Memory B cell (primary cell): ENCODE measurements at places on chromosomes 5 and 9.

DNA sequence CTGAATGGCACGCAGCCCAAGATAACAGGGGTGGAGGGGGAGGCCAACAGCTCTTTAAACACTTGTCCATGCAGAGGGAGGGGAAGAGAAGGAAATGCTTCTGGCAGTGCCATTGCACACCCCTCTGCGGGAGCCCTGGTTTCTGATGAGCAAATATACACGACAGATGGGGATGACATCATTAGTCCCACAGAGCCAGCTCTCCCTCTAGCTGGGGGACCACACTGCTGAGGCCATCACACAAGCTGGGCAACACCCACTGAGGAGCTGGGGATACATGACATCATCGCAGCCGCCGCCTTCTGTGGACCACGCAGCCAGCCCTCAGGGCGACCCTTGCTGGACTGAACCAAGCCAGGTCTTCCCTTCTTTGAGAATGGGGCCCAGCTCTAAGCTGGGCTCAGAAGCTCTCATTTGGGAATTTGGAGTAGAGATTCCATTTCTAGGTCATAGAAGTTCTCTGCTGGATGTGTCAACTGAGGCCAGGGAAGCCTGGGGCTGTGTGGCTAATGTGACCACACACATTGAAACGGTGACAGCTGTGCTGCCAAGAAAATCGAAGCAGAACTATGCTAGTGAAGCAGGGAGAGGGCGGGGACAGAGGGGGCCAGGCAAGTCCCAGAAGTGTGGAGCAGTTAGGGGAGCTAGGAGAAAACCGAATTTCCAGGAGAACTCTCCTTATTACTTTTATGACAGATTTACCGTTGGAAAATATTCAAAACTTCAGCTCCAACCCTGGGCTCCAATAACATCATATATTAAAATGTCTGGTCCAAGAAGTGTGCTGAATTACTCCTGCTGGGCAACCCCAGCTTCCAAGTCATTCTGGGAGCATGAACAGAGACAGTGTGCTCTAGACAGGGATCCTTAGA, 79.5 kb downstream of the PRRT1B start:
- peaks cover 32% of the 10 kb centered on the region for H3K4me1 ChIP-seq
- H3K36me3 ChIP-seq: peaks cover 31% of the 10 kb centered on the region
- peak overlapping the region; percentile 78 for H3K27ac ChIP-seq
- H3K27me3 ChIP-seq: no peaks in the 10 kb centered on the region
- no peak overlapping the region for H3K4me3 ChIP-seq
- no peak for DNase-seq

GRCh38 chr5:78765756-78766411, 117.3 kb upstream of the LHFPL2 start:
- H3K36me3 ChIP-seq: peaks cover 3% of the 10 kb centered on the region
- no peak overlapping the region for H3K4me3 ChIP-seq
- H3K4me1 ChIP-seq: peaks cover 27% of the 10 kb centered on the region

GRCh38 chr9:121620777-121621449, 30.5 kb upstream of the DAB2IP start:
- no peaks in the 10 kb centered on the region for H3K36me3 ChIP-seq
- H3K4me1 ChIP-seq: peaks cover 3% of the 10 kb centered on the region
- H3K4me3 ChIP-seq: no peak overlapping the region
- no peak for DNase-seq

DNA sequence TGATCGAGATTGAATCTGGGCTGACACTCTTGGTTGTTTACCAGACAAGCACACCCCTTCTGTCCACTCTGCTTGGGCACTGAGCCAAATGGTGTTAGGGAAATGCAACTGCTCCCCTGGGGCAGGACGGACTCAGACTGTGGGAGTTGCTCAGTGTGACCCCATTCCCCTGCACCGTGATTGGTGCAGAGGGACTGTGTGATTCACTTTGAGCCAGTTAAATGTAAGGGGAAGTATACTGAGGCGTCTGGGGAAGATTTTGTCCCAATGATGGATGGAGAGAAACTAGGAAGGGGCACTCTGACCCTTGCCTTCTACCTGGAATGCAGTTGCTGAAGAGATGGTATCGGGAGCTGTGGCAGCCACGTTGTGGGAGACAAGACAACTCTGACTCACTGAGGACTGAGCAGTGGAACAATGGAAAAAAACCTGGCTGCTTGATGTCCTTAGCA, 196.0 kb upstream of the ANKRD55 start:
- H3K27ac ChIP-seq: no peak overlapping the region
- DNase-seq: no peak
- H3K4me3 ChIP-seq: no peak overlapping the region
- H3K27me3 ChIP-seq: no peaks in the 10 kb centered on the region
- H3K36me3 ChIP-seq: peaks cover 2% of the 10 kb centered on the region
- peaks cover 16% of the 10 kb centered on the region for H3K4me1 ChIP-seq

DNA sequence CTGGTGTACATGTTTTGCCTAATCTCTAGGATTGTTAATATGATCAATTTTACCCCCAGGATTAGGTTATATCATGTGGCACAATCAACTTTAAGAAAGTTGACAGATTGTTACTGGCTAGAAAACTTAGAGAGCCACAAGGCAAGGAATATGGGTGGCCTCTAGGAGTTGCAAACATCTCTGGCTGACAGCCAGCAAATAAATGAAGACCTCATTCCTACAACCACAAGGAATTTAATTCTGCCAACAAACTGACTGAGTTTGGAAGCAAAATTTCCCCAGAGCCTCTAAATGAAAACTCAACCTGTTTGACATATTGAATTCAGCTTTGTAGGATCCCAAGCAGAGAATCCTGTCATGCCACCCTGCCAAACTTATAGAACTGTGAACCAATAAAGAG, 196.4 kb upstream of the PTGER4 start:
- no peaks in the 10 kb centered on the region for H3K27me3 ChIP-seq
- no peaks in the 10 kb centered on the region for H3K36me3 ChIP-seq
- DNase-seq: no peak
- no peak overlapping the region for H3K4me3 ChIP-seq
- peaks cover 29% of the 10 kb centered on the region for H3K4me1 ChIP-seq

- H3K4me3 ChIP-seq: no peak overlapping the region
- DNase-seq: no peak
- peaks cover 8% of the 10 kb centered on the region for H3K27me3 ChIP-seq
- no peaks in the 10 kb centered on the region for H3K4me1 ChIP-seq
Observed at GRCh38 chr9:88938189-88938588, 53.1 kb upstream of the S1PR3 start.

- peaks cover 5% of the 10 kb centered on the region for H3K27me3 ChIP-seq
- no peaks in the 10 kb centered on the region for H3K36me3 ChIP-seq
- H3K4me1 ChIP-seq: no peaks in the 10 kb centered on the region
Observed at GRCh38 chr9:94632737-94633136, 6.6 kb downstream of the FBP1 start.

GRCh38 chr9:134318941-134319305, 7.3 kb upstream of the RXRA start:
- H3K27ac ChIP-seq: no peak overlapping the region
- no peak for DNase-seq
- H3K4me1 ChIP-seq: peaks cover 3% of the 10 kb centered on the region

- H3K27ac ChIP-seq: no peak overlapping the region
- peaks cover 2% of the 10 kb centered on the region for H3K27me3 ChIP-seq
- H3K4me1 ChIP-seq: no peaks in the 10 kb centered on the region
- no peak overlapping the region for H3K4me3 ChIP-seq
- H3K36me3 ChIP-seq: no peaks in the 10 kb centered on the region
Observed at GRCh38 chr5:155575861-155576260, 562.3 kb downstream of the KIF4B start.

GRCh38 chr5:146877178-146877681, 1.3 kb downstream of the PPP2R2B start:
- H3K4me3 ChIP-seq: no peak overlapping the region
- H3K36me3 ChIP-seq: no peaks in the 10 kb centered on the region
- no peak for DNase-seq

GRCh38 chr5:2740051-2740875, 11.2 kb downstream of the IRX2 start:
- H3K4me3 ChIP-seq: no peak overlapping the region
- H3K27me3 ChIP-seq: peaks cover 10% of the 10 kb centered on the region
- no peaks in the 10 kb centered on the region for H3K36me3 ChIP-seq
- no peaks in the 10 kb centered on the region for H3K4me1 ChIP-seq
- no peak overlapping the region for H3K27ac ChIP-seq
- no peak for DNase-seq

- H3K36me3 ChIP-seq: no peaks in the 10 kb centered on the region
- peaks cover 28% of the 10 kb centered on the region for H3K27me3 ChIP-seq
- H3K4me3 ChIP-seq: no peak overlapping the region
- H3K4me1 ChIP-seq: peaks cover 7% of the 10 kb centered on the region
- no peak for DNase-seq
- H3K27ac ChIP-seq: no peak overlapping the region
Observed at GRCh38 chr5:127293373-127293772, 2.8 kb downstream of the MEGF10 start.

DNA sequence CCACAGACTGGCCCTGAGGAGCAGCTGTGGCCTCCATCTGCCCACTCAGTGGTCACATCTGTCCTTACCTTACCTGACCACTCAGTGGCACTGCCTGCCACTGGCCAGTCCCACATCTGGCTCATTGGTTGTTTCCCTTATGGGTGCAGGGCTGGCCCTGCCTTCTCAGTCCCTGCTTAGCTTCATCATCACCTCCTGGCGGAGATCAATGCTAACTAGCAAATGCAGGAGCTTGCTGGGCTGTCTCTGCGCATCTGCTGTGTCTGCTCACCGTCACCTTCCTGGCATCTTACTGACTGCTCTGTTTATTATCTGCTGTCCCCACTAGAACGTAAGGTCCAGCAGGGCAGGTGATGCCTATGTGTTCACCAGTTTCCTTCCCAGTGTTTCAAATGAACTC, 356.9 kb downstream of the SEMA5A start:
- no peaks in the 10 kb centered on the region for H3K36me3 ChIP-seq
- no peak overlapping the region for H3K4me3 ChIP-seq
- H3K27me3 ChIP-seq: peaks cover 1% of the 10 kb centered on the region
- no peak for DNase-seq
- no peaks in the 10 kb centered on the region for H3K4me1 ChIP-seq

- no peak for DNase-seq
- H3K4me3 ChIP-seq: no peak overlapping the region
- H3K27me3 ChIP-seq: no peaks in the 10 kb centered on the region
- no peaks in the 10 kb centered on the region for H3K4me1 ChIP-seq
- H3K36me3 ChIP-seq: peaks cover 33% of the 10 kb centered on the region
- H3K27ac ChIP-seq: no peak overlapping the region
Observed at GRCh38 chr9:394347-395052, 179.8 kb downstream of the DOCK8 start.

DNA sequence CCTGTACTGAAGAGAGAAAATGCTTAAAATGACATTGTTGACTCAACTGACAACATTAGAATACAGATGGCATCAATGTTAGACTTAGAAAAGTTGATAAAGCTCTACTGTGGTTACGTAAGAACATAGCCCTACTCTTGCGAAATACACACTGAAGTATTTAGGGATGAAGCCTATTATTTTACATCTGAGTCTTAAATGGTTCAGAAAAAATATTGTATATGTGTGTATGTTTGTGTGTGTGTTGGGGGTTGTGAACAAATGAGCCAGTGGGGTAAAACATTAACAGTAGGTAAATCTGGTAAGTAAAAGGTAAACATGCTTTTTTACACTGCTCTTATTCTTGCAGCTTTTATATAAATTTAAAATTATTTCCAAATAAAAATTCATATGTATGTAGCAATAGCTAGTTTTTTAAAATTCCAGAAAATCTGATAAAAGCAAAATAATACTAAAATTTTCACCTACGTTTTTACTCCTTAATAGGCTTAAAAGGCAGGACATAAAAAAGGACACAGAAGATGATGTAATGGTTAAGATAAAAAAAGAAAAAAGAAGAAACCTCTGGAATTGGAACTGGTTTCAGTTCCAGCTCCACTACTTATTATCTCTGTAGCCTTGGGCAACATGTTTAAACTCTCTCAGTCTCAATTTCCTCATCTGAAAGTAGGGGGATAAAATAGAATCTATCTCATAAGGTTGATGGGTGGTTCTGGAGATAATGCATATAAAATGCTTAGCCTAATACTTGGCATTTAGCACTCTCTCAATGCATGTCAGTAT, 44.3 kb downstream of the GARNL3 start:
- H3K27ac ChIP-seq: no peak overlapping the region
- H3K4me1 ChIP-seq: no peaks in the 10 kb centered on the region
- DNase-seq: no peak
- no peaks in the 10 kb centered on the region for H3K27me3 ChIP-seq
- H3K36me3 ChIP-seq: no peaks in the 10 kb centered on the region

DNA sequence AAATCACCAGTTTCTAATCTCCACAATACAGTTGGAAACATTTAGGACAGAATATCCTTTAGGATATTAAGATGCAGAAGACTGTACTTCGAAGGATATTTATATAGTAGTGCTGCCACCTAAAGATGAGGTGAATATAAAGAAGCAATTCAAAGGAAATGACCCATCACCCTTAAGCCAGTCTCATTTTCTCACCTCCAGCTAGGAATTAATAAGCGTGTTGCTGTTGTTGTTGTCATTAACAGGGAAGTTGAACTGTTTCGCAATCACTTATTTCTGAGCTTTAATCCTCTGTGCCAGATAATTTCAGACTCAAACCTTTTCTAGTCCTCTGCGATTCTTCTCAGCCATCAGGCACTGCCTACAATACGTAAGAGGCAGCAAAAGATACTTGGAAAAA, 7.8 kb upstream of the PURA start:
- peak overlapping the region; percentile 30 for H3K4me3 ChIP-seq
- peaks cover 14% of the 10 kb centered on the region for H3K4me1 ChIP-seq
- no peak for DNase-seq

GRCh38 chr5:1781107-1781506, 18.5 kb downstream of the MRPL36 start:
- H3K4me1 ChIP-seq: peaks cover 22% of the 10 kb centered on the region
- no peak overlapping the region for H3K27ac ChIP-seq
- DNase-seq: no peak
- H3K36me3 ChIP-seq: no peaks in the 10 kb centered on the region

GRCh38 chr9:127049044-127049443, 73.4 kb downstream of the ANGPTL2 start:
- no peak overlapping the region for H3K27ac ChIP-seq
- peaks cover 11% of the 10 kb centered on the region for H3K36me3 ChIP-seq
- no peak overlapping the region for H3K4me3 ChIP-seq
- no peaks in the 10 kb centered on the region for H3K27me3 ChIP-seq
- no peak for DNase-seq

GRCh38 chr9:93589688-93590087, 13.3 kb downstream of the PHF2 start:
- peaks cover 30% of the 10 kb centered on the region for H3K4me1 ChIP-seq
- DNase-seq: no peak
- peaks cover 3% of the 10 kb centered on the region for H3K36me3 ChIP-seq
- no peak overlapping the region for H3K4me3 ChIP-seq

- no peaks in the 10 kb centered on the region for H3K4me1 ChIP-seq
- no peak overlapping the region for H3K27ac ChIP-seq
- H3K36me3 ChIP-seq: no peaks in the 10 kb centered on the region
- DNase-seq: no peak
- H3K27me3 ChIP-seq: no peaks in the 10 kb centered on the region
- no peak overlapping the region for H3K4me3 ChIP-seq
Observed at GRCh38 chr9:110426052-110426709, 88.5 kb upstream of the TXNDC8 start.
